ENCODE measurements at places on chromosomes 7 and 10.

DNA sequence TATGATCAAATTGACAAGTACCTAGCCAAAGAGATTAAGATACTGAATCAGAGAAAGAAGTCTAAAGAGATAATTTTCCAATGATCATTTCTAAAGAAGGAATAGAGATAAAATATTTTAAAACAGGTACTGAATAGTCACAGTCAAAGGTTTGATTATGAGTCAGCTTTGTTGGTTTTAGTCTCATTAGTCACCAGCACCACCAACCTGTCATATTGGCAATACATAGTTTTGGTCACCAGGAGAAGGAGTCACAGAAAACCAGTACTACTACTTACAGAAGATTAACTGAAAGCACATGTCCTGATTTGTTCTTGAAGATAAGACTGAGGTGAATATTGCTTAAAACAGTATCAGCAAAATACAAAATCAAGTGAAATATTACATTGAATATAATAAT, 34.6 kb downstream of the ZEB1 start:
- DNase-seq, result no peak

DNA sequence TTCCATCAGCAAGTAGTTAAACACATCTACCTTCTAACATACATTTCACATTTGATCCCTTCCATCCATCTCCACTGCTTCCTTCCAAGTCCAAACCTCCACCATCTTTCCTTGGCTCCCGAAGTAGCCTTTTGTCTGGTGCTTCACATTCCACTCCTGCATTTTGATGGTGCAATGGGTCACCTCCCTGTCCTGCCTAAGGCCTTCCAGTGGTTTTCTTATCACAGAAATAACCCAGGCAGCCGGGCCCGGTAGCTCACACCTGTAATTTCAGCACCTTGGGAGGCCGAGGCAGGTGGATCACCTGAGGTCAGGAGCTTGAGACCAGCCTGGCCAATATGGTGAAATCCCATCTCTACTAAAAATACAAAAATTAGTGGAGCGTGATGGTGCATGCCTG, 44.5 kb downstream of the EMX2 start:
- no peak for DNase-seq

GRCh38 chr10:105534086-105534485, 893.0 kb downstream of the SORCS3 start:
- no peak for DNase-seq

DNA sequence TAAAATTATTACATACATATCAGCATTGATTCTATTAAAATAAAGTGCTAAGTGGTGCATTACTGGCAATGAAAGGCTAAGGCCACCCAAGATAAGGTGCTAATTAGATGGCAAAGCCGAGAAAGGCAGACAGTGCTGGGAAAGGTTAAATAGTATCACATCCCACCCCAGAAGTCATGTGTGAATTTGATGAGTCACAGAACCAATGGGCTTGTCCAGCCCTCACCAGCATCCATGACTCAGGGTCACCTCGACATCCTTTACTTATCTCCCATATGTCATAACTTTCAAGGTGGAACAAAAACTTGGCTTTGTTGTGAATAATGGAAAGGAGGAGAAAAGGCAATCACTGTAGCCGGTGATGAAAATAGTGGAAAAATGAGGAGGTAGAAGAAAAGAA, 459.1 kb downstream of the PLXNA4 start:
- no peak for DNase-seq

- DNase-seq, result no peak
These were observed 226.2 kb downstream of the POLR1F start for GRCh38 chr7:19482628-19483027.

DNA sequence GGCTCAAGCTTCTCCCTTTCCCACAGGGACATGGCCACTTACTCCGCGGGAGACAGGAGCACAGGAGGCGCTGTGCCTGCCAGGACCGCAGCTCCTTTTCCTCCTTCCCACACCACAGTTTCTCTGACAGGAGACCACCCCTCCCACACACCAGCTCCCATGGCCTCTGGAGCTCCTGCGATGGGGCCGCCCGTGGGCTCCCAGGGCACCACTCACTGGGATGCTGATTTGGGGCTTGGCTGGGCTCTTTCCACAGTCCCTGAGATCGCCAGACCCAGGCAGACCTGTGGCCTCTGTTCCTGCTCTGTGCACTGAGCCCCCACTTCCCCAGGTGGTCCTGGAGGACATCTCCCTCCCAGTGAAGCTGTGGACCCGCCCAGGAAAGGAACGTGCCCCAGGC, 226.9 kb upstream of the SHH start:
- no peak for DNase-seq

- no peak for DNase-seq
These were observed 444.6 kb downstream of the SUGCT start for GRCh38 chr7:40579401-40579800.

DNA sequence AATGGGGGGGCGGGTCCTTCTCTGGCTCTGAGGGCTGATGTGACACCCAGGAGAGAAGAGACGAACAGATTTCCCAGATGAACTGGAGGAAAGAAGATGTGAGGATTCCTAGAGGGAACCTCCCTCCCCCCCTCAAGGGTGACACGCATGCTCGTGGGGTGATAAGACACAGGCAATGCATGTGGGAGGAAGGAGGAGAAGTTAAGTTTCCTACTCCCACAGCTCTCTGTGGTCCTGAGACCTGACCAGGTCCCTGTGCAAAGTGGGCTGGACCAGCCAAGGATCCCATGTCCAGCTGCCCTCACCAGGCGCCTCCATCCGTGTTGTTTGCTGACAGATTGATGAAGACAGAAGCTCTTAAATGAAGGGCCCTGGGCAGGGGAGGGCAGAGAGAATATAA, 112.6 kb downstream of the SH3PXD2A start:
- DNase-seq, result no peak

DNA sequence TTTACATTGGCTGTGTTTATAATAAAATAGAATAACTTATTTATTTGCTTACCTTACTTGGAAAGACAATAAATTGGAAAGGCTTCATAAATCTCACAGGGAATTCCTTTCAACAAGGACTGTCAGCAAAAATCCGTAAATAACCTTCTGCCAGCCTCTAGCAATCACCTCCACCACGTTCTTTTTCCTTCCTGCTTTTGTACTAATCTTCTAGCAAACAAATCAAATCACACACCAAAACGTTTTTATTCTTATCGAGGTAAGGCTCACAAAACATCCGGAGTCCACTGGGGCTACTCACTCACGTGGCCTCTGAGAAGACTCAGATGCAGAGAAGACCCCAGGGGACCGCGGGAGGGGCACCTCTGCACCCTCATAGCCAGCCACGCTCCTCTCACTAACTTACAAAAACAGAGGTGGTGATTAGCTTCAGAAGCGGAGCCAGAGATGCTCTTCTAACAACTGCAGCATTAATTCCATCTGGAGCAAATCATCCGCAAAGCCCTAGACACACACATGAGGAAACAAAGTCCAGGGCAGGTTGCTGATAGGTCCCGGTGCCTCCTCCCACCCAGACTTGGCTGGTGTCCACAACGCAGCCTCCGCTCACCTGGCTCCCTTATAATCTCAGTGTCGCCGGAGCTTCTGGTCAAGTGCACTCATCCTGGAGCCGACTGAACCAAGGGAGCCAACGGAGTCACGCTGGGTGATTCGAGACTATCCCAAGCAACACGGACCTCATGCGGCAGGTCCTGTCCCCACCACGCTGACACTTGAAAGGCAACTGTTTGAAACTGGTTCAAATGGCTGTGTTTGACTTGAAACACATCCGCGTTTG, 22.5 kb downstream of the CTBP2 start:
- no peak for DNase-seq

- DNase-seq, result no peak
These were observed 51.4 kb downstream of the JAKMIP3 start for GRCh38 chr10:132117146-132117545.

- DNase-seq, result no peak
These were observed 56.5 kb upstream of the DNAJB6 start for GRCh38 chr7:157280216-157280841.

Measured in naive thymus-derived CD4-positive, alpha-beta T cell (primary cell).